ENCODE measurements at places on chromosomes 6 and 20.

GRCh38 chr20:62795023-62795761, 1.1 kb upstream of the MRGBP start:
- DNase-seq: peak; percentile 62

DNA sequence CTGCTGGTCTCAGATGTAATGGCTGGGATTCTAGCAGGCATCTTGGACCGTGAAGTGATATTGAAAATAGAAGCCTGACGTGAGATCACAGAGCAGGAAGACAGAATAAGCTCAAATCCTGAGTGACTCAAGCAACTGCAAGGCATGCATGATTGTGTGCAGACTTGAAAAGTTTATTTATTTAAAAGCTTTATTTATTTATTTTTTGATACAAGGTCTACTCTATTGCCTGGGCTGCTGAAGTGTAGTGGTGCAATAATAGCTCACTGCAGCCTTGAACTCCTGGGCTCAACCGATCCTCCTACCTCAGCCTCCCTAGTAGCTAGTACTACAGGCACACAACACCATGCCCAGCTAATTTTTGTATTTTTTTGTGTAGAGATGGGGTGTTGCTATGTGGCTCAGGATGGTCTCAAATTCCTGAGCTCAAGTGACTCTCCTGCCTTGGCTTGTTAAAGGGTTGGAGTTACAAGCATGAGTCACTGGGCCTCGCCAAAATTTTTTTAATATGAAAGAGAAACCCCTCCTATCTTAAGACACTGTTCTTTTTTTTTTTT, 40.1 kb upstream of the RNF144B start:
- no peak for DNase-seq

- DNase-seq: no peak
These were observed 952 bp upstream of the TAAR6 start for GRCh38 chr6:132569170-132569569.

- no peak for DNase-seq
These were observed 7.1 kb downstream of the SPINT3 start for GRCh38 chr20:45508068-45508886.

GRCh38 chr6:91196729-91197128, 609.9 kb upstream of the MAP3K7 start:
- DNase-seq: no peak

DNA sequence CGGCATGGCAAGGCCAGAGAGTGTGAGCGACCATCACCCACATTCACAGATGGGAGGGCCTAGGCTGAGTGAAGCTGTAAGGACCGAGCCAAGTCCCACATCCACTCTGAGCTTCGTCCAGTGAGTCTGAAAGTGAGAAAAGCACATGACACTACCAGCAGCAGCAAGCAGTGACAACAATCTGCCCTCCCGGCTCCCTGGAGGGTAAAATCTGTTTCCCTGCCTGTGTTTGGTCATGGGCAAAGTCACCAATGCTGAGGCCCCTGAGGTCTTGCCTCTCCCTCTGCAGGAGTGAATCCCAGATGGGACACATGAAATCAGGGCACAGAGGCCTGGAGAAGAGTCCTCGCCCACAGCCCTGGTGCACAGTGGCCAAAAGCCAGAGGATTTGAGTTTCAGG, 6.4 kb upstream of the CST7 start:
- DNase-seq: no peak

DNA sequence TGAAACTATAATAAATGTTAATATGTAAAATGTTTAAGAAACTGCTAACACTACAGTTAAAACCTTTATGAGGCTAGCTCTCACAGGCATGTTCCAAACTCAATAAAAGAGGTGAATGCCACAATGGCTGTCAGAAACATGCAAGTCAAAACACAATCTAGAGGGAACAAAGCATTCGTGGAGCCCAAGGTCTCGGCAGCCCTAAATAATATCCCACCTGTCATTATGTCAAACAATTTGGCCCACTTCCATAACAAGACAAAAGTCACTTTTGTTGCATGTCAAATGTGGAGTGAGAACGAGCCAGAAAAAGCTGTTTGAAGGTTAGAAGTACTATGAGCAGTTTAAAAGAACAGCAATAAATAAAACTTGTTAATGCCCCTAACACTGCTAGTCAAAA, 181.9 kb downstream of the GMDS start:
- no peak for DNase-seq

DNA sequence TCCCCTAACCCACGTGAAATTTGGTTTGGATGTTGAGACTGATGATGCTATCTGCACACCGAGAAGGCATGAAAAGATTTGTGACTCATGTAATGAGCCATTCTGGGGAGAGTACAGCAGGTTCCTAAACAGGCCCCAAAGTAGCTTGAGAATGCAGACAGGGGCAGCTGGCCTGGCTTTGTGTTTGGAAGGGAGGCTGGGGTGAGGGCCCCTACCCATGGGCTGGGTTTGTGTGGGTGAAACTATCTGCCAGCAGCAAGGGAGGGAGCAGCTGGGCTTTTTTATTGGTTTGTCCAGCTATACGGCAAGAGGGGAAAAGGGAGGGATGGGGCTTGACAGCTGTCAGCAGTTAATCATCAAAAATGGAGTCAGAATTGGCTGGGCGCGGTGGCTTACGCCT, 87.0 kb upstream of the RNF24 start:
- DNase-seq: no peak

GRCh38 chr20:38094373-38094891, 60.9 kb downstream of the RPRD1B start:
- peak; percentile 67 for DNase-seq

DNA sequence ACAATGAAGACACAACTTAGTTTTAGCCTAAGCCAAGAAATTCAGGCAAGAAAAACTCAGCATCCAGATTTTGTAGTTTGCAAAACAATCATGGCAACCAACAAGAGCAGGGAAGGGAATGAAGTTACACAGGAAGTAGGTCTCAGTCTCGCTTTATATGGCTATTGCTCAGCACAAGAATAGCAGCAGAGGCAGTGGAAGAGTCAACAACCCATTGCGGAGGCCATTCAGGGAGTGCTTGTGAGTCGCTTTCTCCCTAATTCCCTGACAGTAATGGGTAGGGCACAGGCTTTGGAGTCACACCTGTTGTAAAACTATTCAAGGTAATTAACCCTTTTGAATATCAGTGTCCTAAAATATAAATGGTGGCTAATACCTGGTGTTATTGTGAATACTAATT, 238.5 kb downstream of the HDGFL1 start:
- no peak for DNase-seq

- no peak for DNase-seq
These were observed 3.2 kb downstream of the TXLNB start for GRCh38 chr6:139288496-139289040.

GRCh38 chr6:168939796-168940195, 313.9 kb downstream of the THBS2 start:
- DNase-seq: no peak

- no peak for DNase-seq
These were observed 19.1 kb upstream of the ADGRB3 start for GRCh38 chr6:68615938-68616337.

DNA sequence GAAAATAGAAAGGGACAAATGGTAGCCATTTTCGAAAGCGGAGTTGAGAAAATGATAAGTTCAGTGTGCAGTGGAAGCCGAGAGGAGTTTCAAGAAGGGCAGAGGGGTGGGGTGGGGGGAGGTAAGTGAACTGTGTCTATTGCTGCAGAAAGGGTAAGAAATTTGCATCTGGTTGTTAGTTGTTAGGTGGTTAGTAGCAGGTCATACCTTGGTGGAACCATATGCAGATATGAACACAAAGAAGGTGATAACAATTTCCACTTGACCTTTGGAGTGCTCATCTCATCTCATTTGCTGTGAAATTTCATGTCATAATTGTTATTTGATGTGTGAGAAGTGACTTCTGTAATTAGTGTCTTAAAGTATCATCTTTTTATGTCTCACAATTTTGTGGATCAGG, 288.2 kb downstream of the QKI start:
- DNase-seq: no peak

GRCh38 chr20:11982289-11982954, 64.7 kb downstream of the BTBD3 start:
- DNase-seq: no peak

GRCh38 chr6:74320715-74321114, 624.7 kb downstream of the CD109 start:
- DNase-seq: no peak

DNA sequence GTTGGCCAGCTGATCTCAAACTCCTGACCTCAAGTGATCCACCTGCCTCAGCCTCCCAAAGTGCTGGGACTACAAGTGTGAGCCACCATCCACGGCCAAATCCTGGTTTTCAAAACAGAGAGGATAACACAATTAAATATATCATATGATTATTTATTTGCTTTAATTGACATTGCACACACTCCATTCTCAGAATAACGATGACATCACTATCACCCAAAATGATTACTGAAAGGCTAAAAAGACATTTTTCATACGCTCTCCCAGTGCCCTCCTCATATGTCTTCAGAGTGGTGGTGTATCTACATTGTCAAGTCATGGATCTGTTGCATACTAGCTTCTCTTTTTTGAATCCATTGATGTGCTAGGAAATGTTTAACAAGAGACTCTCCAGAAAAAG, 18.5 kb upstream of the CEP43 start:
- no peak for DNase-seq

DNA sequence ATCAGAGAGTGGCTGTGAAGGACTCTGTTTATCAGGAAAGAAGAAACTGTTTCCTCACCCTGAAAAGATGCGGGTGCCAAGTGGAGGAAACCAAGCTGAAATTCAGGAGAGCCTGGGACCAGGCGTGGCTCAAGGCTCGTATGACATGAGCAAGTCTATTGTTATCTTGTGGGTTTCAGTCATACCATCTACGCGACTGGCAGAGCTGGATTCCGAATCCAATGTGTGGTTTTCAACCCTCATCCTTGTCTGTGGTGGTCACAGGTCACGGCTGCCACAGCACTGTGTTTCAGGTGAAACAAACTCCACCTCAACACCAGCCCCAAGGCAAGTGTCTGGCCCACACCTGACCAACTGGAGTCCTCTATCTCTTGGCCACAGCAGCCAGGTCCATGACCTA, 9.1 kb downstream of the MC3R start:
- no peak for DNase-seq

- DNase-seq: no peak
These were observed 12.8 kb upstream of the DNAAF9 start for GRCh38 chr20:3420211-3420707.

DNA sequence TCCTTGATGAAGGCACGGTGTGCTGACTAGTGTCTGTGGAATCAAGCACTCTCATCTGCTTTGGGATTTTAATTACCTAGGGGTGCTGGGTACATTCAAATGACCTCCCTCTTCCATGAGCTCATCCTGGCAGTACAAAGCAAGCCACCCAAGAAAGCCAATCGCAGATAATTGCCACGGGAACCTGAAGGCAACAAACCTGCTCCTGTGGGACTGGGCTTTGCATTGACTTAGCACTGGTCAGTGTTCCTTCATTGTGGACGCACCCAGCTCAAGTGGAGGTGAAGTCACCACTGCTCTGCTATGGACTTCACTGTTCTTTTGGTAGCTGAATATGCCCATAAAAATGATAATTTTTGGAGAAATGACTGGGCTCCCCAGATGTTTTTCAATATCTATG, 261.6 kb upstream of the FERMT1 start:
- DNase-seq: no peak

- no peak for DNase-seq
These were observed 25.9 kb downstream of the RIN2 start for GRCh38 chr20:19783966-19784401.

DNA sequence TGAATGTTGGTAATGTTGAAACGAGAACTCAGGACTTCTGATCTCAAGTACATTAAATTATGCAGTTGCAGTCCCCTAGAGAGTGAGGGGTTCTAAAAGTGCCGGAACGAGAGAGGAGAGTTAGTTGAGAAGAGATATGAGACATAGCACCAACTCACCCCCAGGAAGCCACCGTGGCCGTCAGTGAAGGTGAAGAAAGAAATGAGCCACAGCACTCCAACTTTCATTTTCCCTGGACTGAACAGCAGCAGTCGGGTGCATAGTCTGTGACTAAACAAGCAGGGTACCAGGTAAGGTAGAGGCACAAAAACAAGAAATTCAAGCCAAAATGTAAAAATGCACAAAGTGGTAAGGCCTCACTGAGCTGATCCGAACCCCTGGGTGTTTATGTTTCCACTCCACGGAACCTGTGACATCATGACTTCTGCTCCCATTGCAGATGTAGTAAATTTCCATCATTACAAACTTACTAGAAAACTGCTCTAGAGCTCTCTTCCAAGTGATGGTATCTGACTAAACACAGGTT, 13.2 kb downstream of the ADGRF1 start:
- no peak for DNase-seq

- no peak for DNase-seq
These were observed 154.3 kb downstream of the CCDC170 start for GRCh38 chr6:151647976-151648639.

DNA sequence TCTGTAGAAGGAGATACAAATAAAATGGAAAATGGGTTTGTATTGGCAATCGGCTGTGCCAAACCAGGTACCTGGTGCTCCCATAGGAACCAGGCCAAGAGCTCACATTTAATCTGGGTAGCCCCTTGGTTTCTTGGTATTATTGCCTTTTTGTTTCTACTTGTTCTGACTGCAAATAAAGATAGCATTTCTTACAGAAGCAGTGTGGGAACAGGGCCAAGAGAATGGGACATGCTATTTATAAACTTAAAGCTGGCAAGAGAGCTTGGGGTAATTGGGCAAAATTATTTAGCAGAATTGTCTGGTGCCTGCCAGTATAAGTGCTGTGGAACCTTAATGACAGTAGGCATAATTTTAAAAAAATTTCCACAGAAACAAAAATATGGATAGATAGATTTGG, 113.5 kb upstream of the GLP1R start:
- DNase-seq: no peak

DNA sequence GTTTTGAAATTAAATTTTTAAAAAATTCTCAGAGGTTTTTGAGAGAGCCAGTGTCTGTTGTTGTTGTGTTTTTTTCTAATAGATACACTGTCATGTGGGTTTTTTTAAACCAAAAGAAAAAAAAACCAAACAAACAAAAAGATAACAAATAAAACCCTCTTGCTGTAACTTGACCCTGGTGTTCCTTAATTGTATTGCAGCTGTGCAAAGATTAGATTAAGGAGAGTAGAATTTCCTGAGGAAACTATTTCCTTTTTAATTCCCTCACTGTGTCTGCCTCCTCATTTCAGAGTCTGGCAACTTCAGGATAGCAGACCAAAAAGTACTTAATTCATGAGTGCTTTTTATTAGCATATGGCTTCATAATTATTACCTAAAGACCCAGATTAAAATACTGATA, 281.9 kb downstream of the EPM2A start:
- DNase-seq: no peak

GRCh38 chr6:33819021-33819420, 15.2 kb upstream of the MLN start:
- no peak for DNase-seq

DNA sequence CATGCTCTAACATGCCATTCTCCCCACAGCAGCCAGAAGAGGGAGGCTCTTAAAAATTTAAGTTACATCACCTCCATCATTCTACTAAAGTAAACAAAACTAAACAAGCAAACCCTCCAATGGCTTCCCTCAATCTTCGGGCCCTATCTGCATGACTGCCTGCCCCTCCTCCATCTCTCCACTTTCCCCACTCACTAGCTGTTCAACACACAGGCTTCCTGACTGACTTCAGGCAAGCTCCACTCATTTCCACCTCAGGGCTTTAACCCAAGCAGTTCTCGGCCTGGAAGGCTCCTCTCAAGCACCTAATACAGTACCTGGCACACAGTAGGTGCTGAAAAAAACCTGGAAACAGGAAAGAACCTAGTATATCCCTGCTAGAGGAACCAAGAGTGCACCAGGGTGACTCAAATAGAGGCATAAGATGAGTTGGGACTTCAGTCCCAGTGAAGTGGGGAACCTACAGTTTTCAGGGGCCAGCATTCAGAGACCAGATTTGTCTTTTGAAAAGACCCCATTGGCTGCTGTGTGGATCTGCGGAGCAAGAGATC, 2.8 kb downstream of the AHCY start:
- DNase-seq: no peak
